CD14-positive monocyte (primary cell): ENCODE measurements at places on chromosomes 7 and 10.
A peak's percentile ranks its signal among the peaks of the same experiment; 100 is the strongest.

- no peak overlapping the region for H3K27ac ChIP-seq
- H3K36me3 ChIP-seq, result no peaks in the 10 kb centered on the region
- no peak for DNase-seq
These were observed 1.0 kb upstream of the CYP2W1 start for GRCh38 chr7:981793-982510.

DNA sequence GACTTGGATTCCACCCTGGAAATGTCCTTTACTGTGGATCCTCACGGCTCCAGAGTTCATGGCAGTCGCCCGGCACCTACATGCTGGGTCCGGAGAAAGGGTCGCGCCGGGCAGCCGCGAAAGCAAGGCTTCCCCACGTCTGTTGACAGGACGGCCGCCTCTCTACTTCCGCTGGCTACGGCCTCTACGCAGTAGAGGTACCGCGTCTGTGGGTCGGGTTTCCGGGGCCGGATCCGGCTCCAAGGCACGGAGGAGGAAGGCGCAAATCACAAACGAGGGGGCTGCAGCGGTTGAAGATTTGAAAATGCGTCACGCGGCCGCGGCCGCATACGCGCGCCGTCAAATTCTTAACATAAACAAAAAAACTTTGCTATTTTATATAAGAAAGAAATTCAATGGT is 649.6 kb downstream of the REEP3 start:
- H3K36me3 ChIP-seq, result no peaks in the 10 kb centered on the region
- H3K4me1 ChIP-seq, result no peaks in the 10 kb centered on the region
- H3K4me3 ChIP-seq, result no peak overlapping the region
- no peaks in the 10 kb centered on the region for H3K27me3 ChIP-seq
- no peak for DNase-seq

DNA sequence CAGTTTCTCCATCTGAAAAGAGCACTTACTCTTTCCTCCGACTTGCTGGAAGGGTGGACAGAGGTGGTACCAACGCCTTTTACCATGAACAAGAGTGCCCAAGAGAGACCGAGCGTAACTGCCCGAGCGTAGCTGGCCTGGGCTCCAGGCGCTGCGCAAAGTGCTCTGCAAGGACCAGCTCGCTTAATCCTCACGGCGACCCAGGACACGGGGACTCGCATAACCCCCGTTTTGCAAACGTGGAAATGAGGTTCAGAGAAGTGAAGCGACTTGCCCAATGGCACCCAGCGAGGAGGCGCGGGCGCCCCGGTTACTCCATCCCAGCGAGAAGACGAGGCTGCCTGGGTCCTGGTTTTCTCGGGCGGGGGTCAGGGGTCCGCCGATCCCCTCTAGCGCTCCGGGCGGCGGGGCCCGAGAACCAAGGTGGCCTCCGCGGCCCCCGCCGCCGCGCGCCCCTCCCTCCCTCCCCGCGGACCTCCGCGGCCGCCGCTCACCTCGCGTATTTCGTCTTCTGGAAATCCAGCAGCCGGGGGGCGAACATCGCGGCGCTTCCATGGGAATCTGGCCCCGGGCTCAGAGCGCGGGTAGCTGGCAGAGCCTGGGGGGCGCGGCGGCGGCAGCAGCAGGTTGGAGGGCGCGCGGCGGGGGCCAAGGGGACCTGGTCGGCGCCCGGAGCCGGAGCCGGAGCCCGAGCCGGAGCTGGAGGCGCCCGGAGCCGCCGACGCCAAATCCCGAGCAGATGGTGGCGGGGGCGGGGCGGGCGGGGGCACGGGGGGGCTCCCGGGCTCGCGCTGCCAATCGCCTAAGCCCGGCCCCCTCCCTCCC is at the start of gene MMD2:
Gene MMD2, minus strand, starts transcription at position 711 of the 825 bp plus-strand sequence. Its CDS starts 170 bp downstream, at position 541.
- H3K27ac ChIP-seq, result no peak within 1 kb of the TSS
- no peak for DNase-seq
- no peak within 1 kb of the TSS for H3K4me3 ChIP-seq

- H3K4me3 ChIP-seq, result no peak overlapping the region
- H3K36me3 ChIP-seq, result no peaks in the 10 kb centered on the region
- DNase-seq, result no peak
- H3K4me1 ChIP-seq, result no peaks in the 10 kb centered on the region
- no peak overlapping the region for H3K27ac ChIP-seq
- no peaks in the 10 kb centered on the region for H3K27me3 ChIP-seq
These were observed 1254.4 kb upstream of the PHF14 start for GRCh38 chr7:9719303-9719702.

- no peaks in the 10 kb centered on the region for H3K36me3 ChIP-seq
- peak; percentile 21 for DNase-seq
- peaks cover 28% of the 10 kb centered on the region for H3K4me1 ChIP-seq
- H3K27me3 ChIP-seq, result peaks cover 29% of the 10 kb centered on the region
- H3K27ac ChIP-seq, result peak overlapping the region; percentile 69
These were observed 609 bp downstream of the DOCK4 start for GRCh38 chr7:112205343-112206237.
